ENCODE measurements at places on chromosomes 1 and 21. TPM values are rescaled to one million over a fixed set of nuclear protein-coding genes. Genes with fewer than 3 reads are reported as not detected.

- DNase-seq: no peak
Observed at GRCh38 chr1:154595621-154596020, 12.4 kb downstream of the ADAR start.

DNA sequence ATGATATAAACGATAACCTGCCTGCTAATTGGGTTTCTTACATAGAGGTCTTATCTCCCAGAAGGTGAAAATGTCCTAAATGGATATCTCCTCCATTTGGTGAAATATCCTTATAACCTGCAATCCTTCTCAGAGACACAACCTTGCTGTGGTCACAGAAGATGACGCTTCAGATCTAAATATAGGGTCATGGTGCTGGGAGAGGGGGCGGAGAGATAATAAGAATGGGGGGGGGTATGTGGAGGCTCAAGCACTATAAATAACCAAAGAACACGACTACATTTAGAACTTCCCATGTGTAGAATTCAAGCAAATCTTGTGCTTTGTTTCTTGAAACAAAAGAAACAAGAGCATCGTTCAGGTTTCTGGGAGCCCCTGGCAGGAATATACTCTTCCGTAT lies 260.6 kb upstream of the ESRRG start:
- DNase-seq: no peak

DNA sequence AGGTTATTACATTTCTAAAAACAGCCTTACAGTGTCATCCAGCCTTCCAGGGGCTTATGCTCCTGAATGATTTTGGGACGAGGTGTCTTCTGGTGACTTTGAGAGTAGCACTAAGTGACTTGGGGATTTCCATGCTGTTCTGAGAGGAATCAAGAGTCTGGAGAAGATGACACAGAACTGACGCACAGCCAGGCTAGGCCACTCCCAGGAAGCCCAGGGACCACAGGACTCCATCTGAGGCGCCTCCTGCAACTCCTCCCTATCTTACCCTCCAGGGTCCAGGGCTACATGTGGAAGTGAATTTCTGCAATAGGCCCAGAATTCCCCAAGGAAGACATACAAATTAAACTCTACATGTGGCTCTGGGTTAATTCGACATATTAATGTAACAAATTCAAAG lies 92.5 kb downstream of the SLC25A24 start:
- no peak for DNase-seq

The MATN1 gene
- 0.32 TPM for total RNA-seq

- no peak for DNase-seq
Observed at GRCh38 chr1:56153276-56153675, 426.1 kb downstream of the PLPP3 start.

DNA sequence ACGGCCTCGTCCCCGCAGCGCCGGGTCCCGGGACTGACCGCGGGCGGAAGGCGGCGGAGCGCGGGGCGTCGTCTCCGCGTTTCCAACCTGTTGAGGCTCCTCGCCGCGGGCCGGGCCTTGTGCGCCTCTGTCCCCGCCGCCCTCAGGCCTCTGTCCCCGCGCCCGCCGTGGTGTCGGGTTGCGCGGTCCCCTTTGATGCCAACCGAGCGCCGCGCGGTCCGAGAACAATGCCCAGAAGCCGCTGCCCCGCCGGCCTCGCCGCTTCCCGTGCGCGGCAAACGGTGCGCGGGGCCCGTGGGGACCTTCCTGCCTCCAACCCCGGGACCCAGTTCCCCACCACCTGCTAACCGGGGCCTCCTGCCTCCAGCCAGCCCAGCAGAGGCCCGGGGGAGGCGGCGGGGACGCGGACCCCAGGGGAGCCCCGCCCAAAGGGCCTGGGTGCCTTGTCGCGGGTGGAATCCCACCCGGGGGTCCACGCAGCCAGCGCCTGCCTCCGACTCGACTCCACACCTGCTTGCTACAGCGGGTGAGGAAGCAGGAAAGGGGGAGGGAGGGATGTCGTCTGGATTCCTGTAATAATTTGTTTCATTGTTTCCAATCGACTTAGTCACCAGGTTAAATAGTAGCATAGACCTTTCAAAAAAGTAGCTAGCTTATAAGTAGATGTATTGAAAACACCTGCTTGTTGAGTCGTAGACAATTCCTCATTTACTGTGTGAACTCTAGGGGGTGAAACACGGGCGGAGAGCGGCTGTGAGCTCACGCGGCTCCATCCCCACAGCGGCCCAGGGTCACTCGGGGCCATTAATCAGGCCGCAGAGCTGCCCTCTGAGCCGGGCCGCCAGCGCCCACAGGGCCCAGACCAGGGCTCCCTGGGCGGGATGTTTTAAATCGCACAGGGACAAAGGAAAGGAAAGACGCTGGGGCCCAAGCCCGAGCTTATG lies 1.1 kb downstream of the COL18A1 start:
- DNase-seq: no peak

The DYNLT5 gene
- total RNA-seq: not detected

The MORC3 gene
- 25.6 TPM for total RNA-seq

DNA sequence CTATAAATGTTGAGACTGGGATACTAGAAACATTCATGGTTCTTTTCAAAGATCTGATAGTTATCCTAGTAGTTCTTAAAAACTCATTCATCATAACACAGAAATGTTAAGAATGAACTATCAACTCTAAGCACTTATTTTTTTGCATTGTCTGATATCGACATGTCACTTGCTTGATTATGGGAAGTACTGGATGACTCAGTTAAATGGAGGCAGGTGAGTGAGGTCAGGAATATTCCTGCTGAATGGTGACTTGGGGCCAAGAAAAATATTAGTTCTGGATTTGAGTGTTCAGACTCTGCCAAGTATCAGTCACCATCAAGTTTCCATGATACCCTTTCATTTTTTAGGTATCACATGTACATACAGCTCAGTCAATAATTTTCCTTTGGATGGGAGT lies 63.6 kb downstream of the NEK7 start:
- no peak for DNase-seq

DNA sequence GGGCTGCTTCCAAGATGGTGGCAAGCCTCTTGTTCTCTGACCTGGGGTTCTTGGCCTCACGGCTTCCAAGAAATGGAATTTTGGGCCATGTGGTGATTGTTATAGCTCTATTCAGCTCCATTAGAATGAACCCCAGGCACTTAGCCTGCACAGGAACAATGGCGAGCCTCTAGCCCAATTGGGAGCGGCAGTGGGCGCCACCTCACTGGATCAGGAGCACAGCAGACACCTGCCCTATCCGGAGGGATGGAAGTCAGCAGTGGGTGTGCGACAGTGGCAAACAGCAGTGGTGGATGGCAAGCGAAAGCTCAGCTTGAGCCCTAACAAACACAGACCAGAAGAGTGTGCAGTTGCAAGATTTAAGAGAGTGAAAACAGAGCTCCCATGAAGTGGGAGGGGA lies 230.9 kb downstream of the GPR52 start:
- DNase-seq: no peak

DNA sequence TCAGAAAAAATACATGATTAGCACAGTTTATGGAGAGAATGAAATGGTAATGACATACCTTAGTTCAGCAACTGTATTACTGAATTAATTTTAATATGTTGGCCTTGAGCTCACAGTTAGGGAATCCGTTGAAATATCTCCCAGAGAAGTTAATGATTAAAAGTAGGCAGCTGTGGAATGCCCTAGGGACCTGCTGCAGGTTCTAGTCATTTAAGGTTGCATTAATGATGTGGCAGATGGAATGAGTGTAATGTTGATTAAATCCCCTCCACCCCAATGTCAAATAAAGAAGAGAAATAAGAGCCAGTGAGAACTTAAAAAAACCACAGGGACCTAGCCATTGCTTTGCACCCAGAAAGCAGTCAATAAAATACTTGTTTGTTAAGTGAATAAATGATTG lies 40.3 kb upstream of the TRIM45 start:
- DNase-seq: no peak

DNA sequence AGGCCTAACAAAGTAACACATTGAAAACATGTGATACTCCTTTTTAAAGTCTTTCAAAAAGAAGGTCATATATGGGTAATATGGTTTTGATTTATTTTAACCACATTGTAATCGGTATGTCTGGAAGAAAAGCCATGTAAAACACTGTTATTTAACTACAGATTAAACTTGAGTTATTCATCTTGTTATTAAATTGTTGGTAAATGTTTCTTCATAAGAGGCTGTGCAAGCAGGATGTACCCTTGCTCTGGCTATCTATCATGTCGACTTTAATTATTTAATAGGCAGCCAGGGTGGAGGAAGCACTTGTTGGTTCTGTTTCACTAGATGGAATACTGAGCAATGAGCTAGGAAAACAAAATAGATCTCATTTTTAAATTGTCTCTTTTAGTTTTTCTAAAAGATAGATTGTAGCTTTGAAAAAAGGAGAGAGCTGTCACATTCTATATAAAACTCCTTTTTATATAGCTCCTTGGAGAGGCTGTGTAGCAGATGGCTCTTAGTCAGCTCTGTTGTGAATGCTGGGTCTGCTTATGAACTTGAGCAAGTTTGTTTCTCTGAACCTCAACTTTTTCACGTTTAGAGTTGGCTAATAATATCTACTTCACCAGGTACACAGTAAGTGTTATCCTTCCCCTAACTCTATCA lies 39.5 kb downstream of the LRRC8B start:
- DNase-seq: no peak

DNA sequence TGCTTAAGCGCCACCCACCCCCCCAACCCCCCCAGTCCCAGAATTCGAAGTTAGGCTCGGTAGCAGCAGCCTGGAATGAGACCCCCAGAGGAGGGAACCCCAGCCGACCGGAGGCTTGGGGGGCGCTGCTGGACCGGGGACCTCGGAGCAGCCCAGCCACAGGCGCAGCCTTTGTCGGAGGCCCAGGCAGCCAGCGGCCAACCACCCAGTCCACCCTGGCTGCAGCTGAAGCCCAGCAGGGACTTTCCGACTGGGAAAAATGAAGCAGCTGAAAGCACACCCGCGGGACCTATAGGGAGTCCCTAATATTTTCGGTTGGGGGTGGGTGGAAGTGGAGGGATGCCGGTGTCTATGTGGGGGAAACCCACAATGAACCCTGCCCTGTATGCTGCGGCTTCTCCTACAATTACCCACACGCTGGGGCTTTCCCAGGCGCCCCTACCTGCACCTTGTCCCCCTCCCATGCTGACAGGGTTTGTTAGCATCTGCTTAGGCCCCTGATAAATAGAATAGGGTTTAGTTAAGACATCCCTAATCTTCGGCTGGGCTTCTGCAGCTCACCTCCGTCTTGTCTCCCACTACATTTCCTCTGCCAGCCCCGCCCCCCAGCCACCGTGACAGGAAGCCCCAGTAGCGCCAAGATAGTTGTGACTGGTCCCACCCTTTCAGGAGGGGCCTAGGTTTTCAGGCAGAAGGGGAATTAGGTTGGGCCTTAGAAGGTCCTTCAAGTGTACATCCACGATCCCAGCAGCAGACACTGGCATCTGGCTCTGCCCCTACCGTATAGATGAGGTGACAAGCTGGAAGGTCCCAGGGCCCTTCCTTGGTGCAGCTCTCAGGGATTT lies 838 bp downstream of the CCDC28B start:
- DNase-seq: peak; percentile 94

The FNDC10 gene
- total RNA-seq: 4.4 TPM

The POU3F1 gene
- 0.09 TPM for total RNA-seq

DNA sequence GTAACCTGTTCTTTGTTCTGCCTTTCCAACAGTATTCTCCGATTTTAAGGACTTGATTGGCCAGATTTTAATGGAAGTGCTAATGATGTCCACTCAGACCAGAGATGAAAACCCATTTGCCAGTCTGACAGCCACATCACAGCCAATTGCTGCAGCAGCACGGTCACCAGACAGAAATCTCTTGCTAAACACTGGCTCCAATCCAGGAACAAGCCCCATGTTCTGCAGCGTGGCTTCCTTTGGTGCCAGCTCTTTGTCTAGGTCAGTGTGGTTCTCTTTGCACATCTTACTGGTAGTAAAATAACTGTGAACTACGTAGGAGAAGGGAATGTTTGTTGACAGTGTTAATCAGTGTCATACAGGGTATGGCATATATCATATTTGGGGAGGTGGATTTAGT lies 72.7 kb downstream of the UBE4B start:
- no peak for DNase-seq

- no peak for DNase-seq
Observed at GRCh38 chr1:28143496-28144202, 32.8 kb downstream of the PTAFR start.

- DNase-seq: no peak
Observed at GRCh38 chr1:247452447-247453039, 5.4 kb downstream of the OR2B11 start.

DNA sequence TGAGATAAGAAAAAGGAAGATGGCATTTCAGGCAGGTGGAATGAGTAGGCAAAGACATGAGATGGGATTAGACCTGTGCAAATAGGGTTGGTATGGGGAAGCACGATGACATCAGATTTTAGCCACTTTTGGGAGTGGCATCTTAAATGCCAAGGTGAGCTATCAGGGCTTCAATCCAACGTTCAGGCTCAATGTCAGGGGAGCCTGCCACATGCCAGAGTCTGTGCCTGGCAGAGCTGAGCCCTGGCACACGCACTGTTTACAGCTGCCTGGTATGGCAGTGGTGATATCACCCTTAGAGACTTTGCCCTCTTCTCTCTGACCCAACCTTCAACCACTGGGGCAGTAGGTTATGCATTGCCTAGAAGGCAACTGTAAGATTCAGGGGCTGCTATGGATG lies 1.1 kb upstream of the GUCA2B start:
- DNase-seq: no peak

- no peak for DNase-seq
Observed at GRCh38 chr1:98057236-98057910, 136.5 kb upstream of the DPYD start.

GRCh38 chr1:24289937-24290595 lies 29.1 kb upstream of the GRHL3 start:
- no peak for DNase-seq

- no peak for DNase-seq
Observed at GRCh38 chr1:94038511-94038910, 82.4 kb downstream of the ABCA4 start.

DNA sequence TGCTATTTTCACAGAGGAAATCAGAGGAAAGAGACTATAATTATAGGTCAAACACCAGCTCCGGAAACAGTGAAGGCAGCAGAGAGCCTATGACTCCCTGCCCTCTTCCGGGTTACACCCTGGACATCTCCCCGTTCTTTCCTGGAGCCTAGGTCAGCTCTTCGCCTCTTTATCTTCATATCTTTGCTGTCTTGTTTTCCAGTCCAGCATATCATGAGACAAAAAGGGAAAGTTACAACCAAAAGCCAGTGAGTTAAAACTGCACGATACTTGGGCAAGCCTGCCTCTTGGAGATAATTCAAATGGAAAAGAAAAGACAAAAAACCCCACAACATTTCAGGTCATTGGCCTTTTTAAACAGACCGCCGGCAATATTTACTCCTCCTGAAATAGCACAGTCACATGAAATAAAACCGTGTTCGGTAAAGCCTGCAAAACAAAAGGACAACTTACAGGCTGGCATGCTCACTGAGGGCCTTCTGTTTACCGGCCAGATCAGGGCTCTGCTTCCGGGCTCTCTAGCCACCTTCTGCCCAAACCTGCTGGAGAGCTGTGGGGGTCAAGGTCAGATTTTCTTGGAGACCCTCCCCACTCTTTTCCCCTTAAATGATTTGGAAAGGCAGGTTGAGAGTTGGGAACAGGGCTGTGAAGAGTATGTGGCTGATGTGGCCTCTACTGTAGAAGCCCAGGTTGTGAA lies 42.8 kb upstream of the PPP2R5A start:
- no peak for DNase-seq

- no peak for DNase-seq
Observed at GRCh38 chr1:31878058-31878457, 60.1 kb downstream of the PTP4A2 start.

Data from activated CD8-positive, alpha-beta memory T cell treated with anti-CD3 and anti-CD28 coated beads, Interleukin-2, amount 10 ng/mL, durations not matched to agents 7 days and 5 days (primary cell).